ENCODE measurements at places on chromosomes 12 and 14.

DNA sequence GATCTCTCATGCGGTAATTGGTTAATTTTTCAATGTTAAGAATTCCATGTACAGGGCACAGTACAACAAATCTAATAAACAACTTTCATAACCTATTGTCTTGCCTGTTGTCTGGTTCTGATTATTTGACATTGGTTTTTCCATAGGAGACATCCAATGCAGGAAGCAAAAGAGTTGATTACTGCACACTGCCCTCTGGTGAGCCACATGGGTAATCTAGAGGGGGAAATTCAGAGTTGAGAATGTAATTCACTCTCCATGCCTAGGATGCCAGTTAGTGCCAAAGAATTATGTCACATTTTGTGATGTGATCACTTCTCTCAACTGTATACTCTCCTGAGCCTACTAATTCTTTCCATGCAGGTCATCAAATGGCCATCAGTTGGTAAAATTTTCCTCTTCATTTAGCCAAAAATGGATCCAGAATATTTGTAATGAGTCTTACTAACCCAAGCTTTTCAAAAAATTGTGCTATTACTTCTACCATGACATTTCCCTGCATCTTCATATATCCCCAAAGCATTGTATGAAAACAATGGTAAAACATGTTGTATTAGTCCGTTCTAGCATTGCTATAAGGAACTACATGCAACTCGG is 17.7 kb upstream of the CCDC91 start:
- H3K27me3 ChIP-seq: no peaks in the 10 kb centered on the region
- DNase-seq: no peak
- no peak overlapping the region for H3K4me3 ChIP-seq
- H3K36me3 ChIP-seq: no peaks in the 10 kb centered on the region
- H3K4me1 ChIP-seq: peaks cover 10% of the 10 kb centered on the region

DNA sequence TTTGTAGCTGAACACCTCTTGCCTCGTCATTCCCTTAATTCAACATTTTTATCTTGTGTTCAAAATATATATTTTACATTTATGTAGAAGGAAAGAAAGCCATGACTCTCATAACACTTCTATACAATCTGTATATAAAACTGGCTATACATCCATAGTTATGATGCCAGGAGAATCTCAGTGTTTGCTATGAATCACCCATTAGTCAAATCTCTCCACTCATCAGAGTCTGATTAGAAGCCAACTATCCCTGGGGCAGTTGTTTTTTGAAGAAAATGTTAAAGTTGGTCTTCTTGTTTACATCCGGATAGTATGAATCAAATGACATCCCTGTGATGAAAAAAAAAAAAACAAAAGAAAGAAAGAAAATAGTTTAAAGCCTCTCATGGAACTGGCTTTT is 503.9 kb downstream of the NELL2 start:
- no peaks in the 10 kb centered on the region for H3K36me3 ChIP-seq
- no peak overlapping the region for H3K27ac ChIP-seq
- H3K4me1 ChIP-seq: no peaks in the 10 kb centered on the region
- H3K4me3 ChIP-seq: no peak overlapping the region
- H3K27me3 ChIP-seq: no peaks in the 10 kb centered on the region
- DNase-seq: no peak

GRCh38 chr14:51933191-51933590 is 56.2 kb upstream of the RTRAF start:
- no peak for DNase-seq
- H3K27me3 ChIP-seq: no peaks in the 10 kb centered on the region
- H3K4me3 ChIP-seq: no peak overlapping the region
- H3K36me3 ChIP-seq: peaks cover 28% of the 10 kb centered on the region
- H3K27ac ChIP-seq: peak overlapping the region; percentile 10

DNA sequence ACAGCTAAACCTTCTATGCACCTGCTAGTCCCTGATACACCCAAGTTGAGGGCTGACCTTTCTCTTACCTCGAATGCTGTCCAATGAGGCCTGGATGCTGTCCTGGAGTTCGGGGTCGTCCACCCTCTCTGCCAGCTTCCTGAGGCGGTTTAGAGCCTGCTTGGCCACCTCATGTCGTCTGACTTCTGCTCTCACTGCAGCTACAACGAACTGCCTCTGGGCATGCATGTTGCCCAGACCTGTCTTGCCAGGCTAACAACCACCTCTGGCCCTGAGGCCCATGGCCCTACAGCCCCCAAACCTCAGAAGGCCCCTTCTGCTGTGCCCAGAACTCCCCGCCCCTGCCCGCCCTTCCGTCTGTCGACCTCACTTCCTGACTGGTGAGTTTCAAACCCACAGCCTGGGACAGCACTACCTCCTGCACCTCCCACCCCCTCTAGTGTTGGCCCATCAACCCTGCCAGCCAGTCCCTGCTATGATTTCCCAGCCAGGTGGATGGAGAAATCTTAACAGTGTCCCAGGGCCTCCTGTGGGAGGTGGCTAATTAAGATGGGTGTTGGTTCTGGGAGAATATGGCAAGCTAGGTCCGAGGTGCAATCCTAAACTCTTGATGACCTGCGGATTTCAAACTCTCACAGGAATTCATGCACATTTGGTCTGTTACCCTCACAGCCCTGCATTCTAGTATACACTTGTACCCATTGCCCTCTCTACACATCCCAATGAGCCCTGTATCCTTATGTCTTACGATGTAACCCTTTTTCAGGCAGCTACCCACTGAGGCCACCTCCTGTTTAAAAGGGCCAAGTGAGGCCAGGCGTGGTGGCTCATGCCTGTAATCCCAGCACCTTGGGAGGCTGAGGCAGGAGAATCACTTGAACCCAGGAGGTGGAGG is 2.7 kb upstream of the TSPAN31 start:
- H3K36me3 ChIP-seq: peaks cover 15% of the 10 kb centered on the region
- peak; percentile 72 for DNase-seq
- H3K27me3 ChIP-seq: no peaks in the 10 kb centered on the region

DNA sequence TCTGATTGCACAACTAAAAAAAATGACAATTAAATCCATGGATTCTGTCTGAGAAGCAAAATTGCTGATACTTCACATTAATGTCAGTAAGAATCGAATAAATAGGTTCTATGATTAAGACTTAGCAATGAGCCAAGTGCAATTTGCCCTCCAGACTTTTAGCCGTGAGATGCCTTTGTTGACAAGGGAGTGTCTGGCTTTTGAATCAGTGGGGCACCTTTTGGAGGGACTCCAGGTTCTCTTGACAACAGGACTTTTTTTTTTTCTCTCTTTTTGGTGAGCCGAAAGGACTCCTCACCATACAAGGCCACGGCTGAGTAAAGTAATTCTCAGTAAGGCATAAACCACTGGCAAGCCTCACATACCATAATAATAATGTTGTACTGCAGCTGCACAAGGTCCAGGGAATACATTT is 4.7 kb upstream of the MDM1 start:
- peaks cover 2% of the 10 kb centered on the region for H3K27me3 ChIP-seq
- H3K36me3 ChIP-seq: peaks cover under 1% of the 10 kb centered on the region
- no peak for DNase-seq
- H3K4me1 ChIP-seq: peaks cover 25% of the 10 kb centered on the region
